Stimulated activated CD8-positive, alpha-beta memory T cell treated with anti-CD3 and anti-CD28 coated beads, Interleukin-2, amount 100 ng/mL, for 1 hour (primary cell): ENCODE measurements at places on chromosomes 11 and 22.

DNA sequence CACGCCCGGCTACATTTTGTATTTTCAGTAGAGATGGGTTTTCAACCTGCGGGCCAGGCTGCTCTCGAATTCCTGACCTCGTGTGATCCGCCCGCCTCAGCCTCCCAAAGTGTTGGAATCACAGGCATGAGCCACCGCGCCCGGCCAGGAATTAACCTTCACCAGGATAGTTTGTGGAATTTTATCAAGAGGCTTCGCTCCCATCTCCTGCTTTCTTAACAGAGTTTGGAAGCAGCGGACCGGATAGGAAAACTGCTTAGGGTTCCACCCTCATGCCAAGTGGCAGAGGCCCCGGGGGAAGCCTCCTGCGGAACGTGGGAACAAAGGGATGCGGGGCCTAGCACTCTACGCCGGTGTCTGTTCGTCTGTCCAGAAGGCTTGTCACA, 229.9 kb downstream of the ST3GAL4 start:
- DNase-seq = no peak

DNA sequence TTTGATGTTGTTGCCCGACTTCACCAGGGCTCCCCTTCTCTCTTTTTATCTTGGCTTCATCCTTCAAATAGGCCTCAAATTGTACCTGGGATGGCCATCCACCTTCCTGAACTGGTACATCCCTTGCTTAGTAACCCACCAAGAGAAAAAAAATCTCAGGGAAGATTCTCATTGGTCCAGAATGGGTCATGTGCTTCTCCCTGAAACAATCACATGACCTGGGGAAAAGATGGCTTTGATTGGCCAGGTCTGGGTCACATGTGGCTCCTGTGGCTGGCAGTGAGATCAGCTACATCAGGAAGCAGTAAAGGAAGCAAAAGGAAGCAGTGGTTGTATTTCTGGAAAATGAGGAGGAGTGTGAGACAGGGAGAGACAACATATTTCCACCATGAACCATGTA, 540.2 kb downstream of the MIAT start:
- no peak for DNase-seq

GRCh38 chr11:96752221-96752620, 362.4 kb downstream of the JRKL start:
- no peak for DNase-seq

GRCh38 chr11:75450236-75450635, 17.2 kb upstream of the KLHL35 start:
- DNase-seq = no peak

GRCh38 chr11:128786507-128786906, 80.6 kb downstream of the KCNJ1 start:
- no peak for DNase-seq

DNA sequence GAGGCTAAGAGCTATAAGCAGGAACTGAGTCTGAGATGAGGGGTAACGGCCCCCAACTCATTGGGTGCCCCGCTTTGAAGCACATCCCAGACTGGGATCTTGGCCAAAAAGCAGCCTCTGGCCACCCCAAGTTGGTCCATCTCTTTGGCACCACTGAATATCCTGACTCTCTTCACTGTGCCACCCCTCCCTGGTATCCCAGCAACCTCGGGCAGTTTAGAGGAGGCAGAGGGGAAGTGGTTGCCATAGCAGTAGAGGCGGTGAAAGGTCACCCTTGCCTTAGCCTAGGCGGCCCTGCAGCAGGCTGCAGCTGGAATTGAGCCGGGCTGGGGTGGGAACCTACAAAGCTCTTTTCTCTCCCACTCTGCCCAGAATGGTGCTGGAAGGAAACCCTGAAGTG, 1.1 kb downstream of the PELI3 start:
- no peak for DNase-seq
